Right atrium auricular region (tissue), 2 donors: ENCODE measurements at places on chromosomes 16 and 17.
A peak's percentile ranks its signal among the peaks of the same experiment; 100 is the strongest.

DNA sequence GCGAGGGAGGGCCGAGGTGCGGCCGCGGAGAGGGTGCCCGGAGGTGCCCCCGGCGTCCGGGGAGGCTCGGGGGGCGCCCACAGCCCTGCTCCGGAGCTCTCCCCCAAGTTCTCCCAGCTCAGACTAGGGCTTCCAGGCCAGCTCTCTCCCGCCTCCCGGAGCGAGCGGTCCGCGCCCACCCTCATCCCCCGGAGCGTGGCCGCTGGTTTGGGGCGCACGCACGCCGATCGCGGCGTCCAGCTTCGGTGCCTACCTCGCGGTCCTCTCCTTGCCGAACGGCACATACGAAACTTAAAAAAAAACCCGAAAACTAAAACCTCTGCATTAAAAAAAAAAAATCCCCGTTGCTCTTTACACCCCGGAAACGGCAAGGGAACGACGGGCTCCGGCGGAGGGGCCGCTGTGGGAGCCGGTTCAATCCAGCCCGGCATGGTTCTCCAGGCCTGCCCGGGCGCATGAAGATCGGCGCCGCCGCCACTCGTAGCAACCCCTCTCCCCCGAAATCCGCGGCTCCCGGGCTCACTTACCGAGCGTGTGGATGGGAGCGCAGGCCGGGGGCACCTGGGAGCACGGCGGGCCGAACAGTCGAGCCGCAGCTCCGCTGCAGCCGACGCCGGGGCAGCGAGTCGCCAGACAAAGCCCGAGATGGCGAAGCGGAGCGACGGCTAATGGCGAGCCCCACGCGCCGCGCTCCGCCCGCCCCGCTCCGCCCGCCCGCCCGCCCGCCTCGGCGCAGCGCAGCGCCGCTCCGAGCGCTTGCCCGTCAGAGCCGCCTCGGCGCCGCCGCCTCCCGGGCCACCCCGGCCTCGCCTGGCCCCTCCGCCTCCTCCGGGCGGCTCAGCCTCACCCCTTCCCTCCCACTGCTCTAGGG is 973 bp upstream of the UBTF start:
- DNase-seq = no peak

DNA sequence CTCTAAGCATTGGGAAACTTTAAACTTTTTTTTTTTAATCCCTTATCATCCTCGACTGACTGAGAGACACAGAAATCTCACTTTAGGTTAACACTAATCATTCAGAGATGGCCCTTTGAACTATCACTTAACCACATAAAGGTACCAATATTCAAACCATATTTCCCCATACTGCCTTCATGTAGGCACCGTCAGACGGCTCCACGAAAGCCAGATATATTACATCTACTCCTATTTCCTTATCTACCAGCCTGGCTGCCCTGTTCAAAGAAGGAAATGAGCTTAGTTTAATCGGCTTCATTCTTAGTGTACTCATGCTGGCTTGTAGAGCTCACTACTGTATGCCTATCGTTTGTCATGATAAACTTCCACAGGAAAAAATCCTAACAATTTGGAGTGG is 270.9 kb downstream of the CEP112 start:
- DNase-seq = no peak

- no peak for DNase-seq
Observed at GRCh38 chr16:70737377-70738082, 51.7 kb upstream of the MTSS2 start.

GRCh38 chr17:27207073-27207513 is 86.8 kb upstream of the WSB1 start:
- DNase-seq = no peak

DNA sequence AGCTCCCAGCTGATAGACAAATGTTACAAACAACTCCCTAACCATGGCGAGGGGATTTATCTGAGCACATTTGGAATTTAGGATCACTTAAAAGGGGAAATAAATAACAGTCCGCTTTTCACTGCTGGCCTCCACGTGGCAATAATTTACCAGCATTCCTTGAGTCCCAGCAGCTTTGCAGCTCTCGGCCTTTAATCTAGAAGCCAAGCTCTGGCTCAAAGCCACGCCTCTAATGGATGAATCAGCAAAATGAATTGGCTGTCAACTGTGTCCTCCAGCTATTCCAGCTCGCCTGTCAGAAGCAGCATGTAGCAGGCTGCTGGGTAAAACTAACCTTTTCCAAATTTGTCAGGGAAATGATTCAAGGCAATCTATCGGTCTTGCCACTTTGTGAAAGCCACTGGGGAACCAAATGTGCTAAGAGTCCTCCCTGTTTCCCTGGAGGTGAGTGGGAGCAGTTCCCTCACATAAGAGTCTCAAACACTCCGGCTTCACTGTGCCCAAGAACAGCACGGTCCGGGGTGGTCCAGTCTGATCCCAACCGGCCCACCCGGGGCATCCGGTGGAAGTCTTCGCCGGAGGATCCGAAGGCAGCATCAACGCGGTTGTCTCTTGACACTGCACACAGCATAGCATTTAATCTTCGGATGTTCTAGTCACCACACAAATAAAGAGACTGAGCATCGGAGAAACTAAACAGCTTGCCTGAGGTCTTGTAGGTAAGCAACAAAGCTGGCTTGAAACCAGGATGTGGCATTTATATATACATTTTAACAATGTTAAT is 143.3 kb downstream of the PARN start:
- DNase-seq = peak; percentile 93

- no peak for DNase-seq
Observed at GRCh38 chr16:51237207-51237606, 86.1 kb upstream of the SALL1 start.

- DNase-seq = peak; percentile 97
Observed at GRCh38 chr17:7219812-7220592, at the start of the genes ACADVL and DLG4. Gene ACADVL, plus strand, starts transcription at chr17:7219938. Its CDS starts 47 bp downstream, at chr17:7219985. Gene DLG4, minus strand, starts transcription at chr17:7219836.

GRCh38 chr17:74049967-74050458 is 153.5 kb upstream of the RPL38 start:
- no peak for DNase-seq

DNA sequence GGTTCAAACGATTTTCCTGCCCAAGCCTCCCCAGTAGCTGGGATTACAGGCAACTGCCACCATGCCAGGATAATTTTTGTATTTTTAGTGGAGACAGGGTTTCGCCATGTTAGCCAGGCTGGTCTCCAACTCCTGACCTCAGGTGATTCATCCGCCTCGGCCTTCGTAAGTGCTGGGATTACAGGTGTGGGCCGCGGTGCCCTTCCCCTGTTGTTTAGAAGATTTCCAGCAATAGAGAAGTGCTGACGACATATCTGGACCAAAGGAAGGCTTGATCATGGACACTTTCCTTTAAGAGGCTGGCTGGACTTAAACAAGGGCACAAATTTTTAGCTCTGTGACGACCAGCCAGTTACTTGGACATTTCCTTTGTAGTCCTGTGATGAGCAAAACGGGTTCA is 1.3 kb upstream of the MT1M start:
- no peak for DNase-seq

GRCh38 chr17:1275962-1276736 is 3.3 kb upstream of the TRARG1 start:
- DNase-seq = peak; percentile 71

- DNase-seq = no peak
Observed at GRCh38 chr17:49223517-49224197, 6.9 kb downstream of the PHOSPHO1 start.

DNA sequence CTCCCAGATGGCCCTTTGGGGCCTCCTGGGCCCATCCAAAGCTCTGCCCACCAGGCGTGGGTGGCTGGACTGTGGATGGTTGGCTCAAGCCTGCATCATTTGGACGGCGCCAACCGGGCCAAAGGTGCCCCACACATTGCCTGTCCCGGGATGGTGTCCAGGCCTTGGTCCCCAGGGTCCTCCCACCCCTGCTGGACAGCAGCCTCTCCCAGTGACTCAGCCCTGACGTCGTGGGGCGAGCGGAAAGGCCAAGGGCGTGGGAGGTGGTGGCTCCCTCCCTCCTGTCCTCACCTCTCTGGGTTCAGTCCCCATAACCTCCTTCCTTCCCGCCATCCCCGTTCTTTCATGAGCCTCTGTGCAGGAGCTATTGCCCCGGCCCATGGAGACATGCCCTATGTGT is 42.1 kb upstream of the DLX4 start:
- DNase-seq = peak; percentile 82

DNA sequence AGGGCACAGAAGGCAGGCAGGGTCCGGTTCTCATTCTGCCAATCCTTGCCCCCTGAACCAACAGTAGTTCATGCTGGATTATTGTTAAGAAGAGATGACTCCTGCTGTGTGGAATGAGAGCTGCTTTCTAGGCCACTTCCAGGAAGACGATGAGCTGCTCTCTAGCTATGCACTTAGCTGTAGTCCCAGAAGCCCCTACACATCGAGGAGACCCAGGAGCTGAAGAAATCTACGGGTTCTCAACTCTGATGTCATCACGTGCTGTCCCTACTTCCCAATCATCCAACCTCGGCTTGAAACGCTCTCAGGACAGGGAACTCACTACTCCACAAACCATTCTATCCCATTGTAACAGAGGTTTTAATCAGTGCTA is 29.0 kb upstream of the EMP2 start:
- no peak for DNase-seq

DNA sequence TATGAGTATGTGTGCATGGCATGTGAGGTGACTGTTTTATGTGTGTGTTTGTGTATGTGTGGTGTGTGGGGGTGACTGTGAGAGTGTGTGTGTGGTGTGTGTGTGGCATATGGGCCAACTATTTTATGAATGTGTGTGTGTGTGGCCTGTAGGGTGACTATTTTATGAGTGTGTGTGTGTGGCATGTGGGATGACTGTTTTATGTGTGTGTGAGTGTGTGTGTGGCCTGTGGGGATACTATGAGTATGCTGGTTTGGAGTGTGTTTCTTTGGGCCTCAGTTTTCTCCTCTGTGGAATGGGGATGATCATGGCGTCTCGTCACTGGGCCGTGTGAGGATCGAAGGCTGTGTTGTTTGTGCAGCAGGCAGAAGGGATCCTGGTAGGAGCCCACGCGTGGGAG is 152.1 kb upstream of the PLCG2 start:
- no peak for DNase-seq

DNA sequence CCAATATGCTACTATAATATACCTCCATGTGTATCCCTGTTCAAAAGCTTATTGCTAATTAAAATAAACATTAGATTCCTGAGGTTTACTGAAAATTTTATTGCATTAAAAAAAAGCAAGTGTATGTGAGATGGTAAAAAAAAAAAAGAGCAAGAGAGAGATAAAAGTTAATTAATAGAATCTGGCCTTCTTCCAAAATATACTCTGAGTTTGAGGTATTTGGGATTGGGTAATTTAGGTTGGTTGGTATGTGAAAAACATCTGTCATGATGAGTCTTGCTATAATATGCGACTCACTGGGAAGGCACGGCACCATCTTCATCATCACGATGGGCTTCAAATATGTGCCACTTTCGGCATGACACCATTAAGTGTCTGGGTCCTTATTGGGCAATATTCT is 711.1 kb upstream of the SOX9 start:
- DNase-seq = no peak

GRCh38 chr16:1772362-1772907 is at the start of gene EME2:
Gene EME2, plus strand, starts transcription at chr16:1772810. Its CDS starts 418 bp downstream, at chr16:1773228.
- no peak for DNase-seq

- no peak for DNase-seq
Observed at GRCh38 chr17:66805567-66805966, 29.4 kb upstream of the CACNG5 start.
